ENCODE measurements at places on chromosomes 1 and 21. TPM values are rescaled to one million over a fixed set of nuclear protein-coding genes. Genes with fewer than 3 reads are reported as not detected.
A peak's percentile ranks its signal among the peaks of the same experiment; 100 is the strongest.

The MAN1C1 gene
- total RNA-seq = 9.3 TPM

GRCh38 chr1:166721145-166721544 is 118.1 kb upstream of the POGK start:
- no peak overlapping the region for H3K27ac ChIP-seq
- no peak for DNase-seq
- no peaks in the 10 kb centered on the region for H3K27me3 ChIP-seq
- no peak overlapping the region for H3K4me3 ChIP-seq
- peaks cover 16% of the 10 kb centered on the region for H3K36me3 ChIP-seq

DNA sequence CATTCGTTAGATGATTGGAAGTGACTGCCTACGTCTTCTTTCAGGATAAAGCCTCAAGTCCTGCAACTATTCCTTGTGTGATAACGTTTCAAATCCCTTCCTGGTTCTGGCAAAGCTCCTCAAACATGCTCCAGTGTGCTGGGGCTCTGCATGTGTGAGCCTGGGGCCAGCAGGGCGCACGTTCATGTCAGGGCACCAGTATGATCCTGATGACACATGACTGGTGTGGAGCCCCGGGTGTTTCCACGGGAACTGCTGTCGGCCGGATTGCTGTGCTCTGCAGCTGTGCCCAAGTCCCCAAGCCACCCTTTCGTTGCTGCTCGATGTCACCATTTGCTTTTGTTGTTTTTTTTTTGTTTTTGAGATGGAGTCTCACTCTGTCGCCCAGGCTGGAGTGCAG is 21.3 kb downstream of the KRTAP10-1 start:
- H3K27me3 ChIP-seq = no peaks in the 10 kb centered on the region
- H3K27ac ChIP-seq = no peak overlapping the region
- DNase-seq = no peak
- peaks cover 2% of the 10 kb centered on the region for H3K36me3 ChIP-seq

DNA sequence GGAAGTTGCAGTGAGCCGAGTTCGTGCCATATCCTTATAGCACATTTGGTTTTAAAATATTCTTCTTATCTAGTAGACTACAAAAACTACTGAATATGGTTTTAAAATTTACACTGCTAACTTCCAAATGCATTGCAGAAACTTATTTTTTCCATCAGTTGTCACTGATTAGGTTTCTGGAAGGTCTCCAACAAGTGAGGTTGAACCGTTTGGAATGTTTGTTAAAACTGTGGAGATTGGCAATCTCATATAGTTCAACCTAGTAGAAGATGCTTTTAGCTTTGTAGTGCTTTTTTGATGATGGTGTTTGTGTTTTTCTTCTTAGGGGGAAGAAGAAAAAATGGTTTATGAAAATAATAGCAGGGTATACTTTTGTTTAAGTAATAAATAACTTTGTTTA is 12.9 kb downstream of the CENPF start:
- H3K36me3 ChIP-seq = peaks cover 70% of the 10 kb centered on the region
- no peaks in the 10 kb centered on the region for H3K27me3 ChIP-seq
- DNase-seq = no peak
- no peak overlapping the region for H3K4me3 ChIP-seq
- no peaks in the 10 kb centered on the region for H3K4me1 ChIP-seq

DNA sequence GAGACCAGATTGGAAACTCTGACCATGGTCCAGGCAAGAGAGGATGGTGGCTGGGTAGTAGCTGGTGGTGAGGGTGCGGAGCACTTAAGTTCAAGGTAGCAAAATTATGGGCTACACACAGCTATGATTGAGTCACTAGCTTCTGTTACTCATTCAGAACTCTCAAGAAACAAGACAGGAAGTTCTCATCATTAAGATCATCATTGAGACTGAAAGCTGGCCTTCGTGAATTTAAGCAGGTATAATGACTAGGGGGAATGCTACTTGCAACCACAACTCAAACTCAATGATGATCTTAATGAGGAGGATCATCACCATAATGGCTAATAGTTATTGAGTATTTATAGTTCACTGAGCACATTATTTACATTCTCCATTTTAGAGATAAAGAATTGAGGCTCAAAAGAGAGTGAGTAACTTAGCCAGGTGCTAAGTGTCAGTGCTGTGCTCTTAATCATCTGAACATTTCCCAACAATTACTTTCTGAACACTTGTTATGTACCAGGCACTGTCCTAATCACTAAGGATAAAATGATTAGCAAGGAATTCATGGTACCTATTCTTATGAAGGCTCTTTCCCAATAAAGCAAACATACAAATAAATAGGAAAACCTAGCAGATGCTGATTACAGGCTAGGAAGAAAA is 286.3 kb upstream of the C1orf105 start:
- H3K27me3 ChIP-seq = no peaks in the 10 kb centered on the region
- DNase-seq = no peak
- H3K27ac ChIP-seq = no peak overlapping the region
- H3K4me3 ChIP-seq = no peak overlapping the region
- no peaks in the 10 kb centered on the region for H3K4me1 ChIP-seq

GRCh38 chr1:206705726-206706297 is 21.1 kb downstream of the MAPKAPK2 start:
- no peaks in the 10 kb centered on the region for H3K36me3 ChIP-seq
- DNase-seq = no peak
- peak overlapping the region; percentile 24 for H3K4me3 ChIP-seq

DNA sequence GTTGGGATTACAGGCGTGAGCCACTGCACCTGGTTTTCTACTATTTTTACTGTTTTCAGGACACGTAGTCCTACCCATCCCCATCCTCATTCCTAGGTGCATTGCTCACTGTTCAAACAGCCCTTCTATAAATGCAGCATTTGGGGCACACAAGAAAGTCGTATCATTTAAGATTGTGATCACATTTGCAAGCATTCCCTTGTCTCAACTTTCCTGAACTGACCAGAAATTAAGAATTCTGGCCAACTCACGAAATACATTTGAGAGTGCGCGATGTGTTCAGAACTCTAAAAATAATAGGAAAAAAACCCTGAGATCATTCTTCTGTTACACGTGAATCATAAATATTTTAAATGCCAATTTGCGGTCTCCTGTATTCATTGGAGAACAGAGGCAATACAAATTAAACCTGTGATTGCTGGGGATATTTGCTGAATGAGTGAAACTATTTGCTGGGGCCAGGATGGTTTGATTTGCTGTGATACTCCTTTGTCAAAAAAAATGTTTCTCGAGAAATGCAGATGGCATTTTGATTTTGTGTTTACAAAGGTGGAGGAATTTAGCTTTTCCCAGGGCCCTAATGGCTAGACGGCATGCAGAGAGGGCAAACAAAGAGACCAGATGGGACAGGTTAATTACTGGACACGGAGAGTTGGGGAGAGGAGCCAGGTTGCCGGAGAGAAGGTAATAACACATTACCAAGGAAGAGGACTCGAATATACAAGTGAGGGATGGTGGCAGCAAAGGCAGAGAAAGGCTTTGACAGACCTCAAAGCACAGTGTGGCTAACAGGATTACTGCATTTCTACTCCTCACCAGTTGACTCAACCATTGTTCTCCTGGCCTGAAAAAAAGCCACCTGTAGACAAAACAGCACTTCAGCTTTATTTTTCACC is 38.4 kb downstream of the STPG1 start:
- no peaks in the 10 kb centered on the region for H3K4me1 ChIP-seq
- peak; percentile 45 for DNase-seq
- peaks cover 19% of the 10 kb centered on the region for H3K36me3 ChIP-seq
- no peak overlapping the region for H3K27ac ChIP-seq
- 0 out of 3 replicates have a peak overlapping the region, but pooled peaks have one; percentile 27 for H3K4me3 ChIP-seq

DNA sequence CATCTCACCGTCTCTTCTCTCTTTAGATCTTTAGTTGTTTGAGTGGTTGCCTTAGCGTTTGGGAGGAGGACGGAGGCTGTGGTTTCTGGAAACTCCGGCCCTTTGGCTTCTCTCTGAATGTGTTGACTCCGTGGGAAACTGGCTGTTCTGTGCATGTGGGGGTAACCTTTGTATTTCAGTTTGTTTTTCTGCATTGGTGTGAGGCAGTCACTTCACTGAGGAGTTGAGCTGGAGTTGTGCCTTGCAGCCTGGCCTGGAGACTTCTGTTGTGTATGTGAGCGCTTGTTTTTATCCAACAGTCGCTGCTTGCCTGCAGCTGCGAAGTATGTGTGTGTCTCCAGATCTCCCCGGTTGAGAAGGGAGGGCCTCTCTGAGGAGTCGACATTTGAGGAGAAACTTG is 33.6 kb downstream of the CLDN14 start:
- no peak overlapping the region for H3K27ac ChIP-seq
- DNase-seq = no peak
- H3K4me1 ChIP-seq = no peaks in the 10 kb centered on the region
- H3K36me3 ChIP-seq = no peaks in the 10 kb centered on the region
- H3K4me3 ChIP-seq = no peak overlapping the region

DNA sequence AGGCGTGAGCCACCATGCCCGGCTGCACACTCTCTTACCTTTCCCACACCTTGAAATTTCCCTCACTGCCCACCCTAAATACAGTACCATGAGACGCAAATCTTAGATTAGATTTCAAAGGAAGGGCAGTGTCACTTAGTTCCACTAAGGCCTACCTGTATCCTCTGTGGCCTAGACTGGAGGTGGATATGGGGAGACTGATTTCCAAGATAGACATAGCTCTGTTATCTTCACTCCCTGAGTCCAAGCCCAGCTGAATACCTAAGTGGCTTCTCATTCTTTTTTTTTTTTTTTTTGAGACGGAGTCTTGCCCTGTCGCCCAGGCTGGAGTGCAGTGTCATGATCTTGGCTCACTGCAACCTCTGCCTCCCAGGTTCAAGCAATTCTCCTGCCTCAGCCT is 89.0 kb downstream of the SLC16A1 start:
- no peak overlapping the region for H3K4me3 ChIP-seq
- no peak overlapping the region for H3K27ac ChIP-seq
- H3K36me3 ChIP-seq = no peaks in the 10 kb centered on the region
- no peak for DNase-seq

- no peaks in the 10 kb centered on the region for H3K27me3 ChIP-seq
- no peaks in the 10 kb centered on the region for H3K36me3 ChIP-seq
- no peak overlapping the region for H3K27ac ChIP-seq
- no peaks in the 10 kb centered on the region for H3K4me1 ChIP-seq
- DNase-seq = no peak
Measured at GRCh38 chr1:168917796-168918195, 188.7 kb upstream of the ATP1B1 start.
